ENCODE measurements at places on chromosomes 4 and X.

DNA sequence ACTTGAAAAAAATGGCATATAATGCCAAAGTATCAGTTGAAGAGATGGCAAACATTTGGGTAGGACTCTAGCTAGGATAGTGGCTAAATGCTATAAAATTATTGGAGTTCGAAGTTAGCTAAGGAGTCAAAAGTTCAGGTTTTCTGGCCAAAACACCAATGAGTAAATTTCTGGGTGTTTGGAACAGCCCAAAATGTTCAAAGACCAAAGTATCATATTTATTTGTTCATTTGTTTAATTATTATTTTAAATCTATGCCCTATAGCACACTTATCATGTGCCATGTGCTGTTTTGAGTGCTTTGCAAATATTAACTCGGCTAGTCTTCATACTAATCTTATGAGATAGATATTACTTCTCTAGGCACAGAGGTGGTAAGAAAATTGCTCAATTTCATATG is 285.5 kb downstream of the TEX13C start:
- no peak for DNase-seq

DNA sequence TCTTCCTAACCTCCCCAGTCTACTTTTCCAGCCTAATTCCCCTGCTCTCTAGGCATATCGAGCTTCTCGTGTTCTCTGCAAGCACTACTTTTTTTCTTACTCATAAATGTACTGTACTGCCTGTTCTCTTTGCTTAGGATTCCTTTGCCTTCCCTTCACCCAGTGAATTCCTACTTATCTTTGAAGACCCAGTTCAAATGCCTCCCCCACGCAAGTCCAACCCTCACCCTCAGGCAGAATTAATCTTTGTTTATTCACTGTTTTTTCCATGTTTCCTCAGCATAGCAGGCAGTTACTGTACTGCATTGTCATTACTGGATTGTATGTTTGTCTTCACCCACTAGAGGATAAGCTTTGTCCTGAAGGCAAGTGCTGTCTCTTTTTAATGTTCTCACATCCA is 287.7 kb downstream of the BMPR1B start:
- no peak for DNase-seq

GRCh38 chr4:173398779-173399415 is at the start of gene SCRG1:
SCRG1 (minus strand) TSS chr4:173399116; CDS start chr4:173391414, 7,702 bp downstream.
- no peak for DNase-seq

DNA sequence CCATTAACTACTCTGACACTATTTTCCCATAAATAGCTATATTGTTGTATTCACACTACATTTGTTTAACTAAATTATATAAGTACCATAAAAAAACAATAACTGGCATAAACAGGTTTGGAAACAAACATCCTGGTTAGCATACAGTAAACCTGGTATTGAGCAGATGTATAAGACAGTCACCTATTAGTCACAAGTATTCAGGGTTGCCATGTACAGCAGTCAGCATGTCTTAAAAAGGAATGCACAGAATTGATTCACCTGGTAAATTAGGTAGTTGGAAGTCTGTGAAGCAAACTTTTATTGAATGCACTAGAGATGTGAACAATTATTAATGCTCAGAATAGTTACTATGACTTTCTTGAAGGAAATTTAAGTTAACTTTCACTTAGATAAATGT is 137.9 kb downstream of the FAM13A start:
- no peak for DNase-seq

- DNase-seq = no peak
Measured at GRCh38 chr4:160110891-160111290, 1008.0 kb downstream of the RAPGEF2 start.

DNA sequence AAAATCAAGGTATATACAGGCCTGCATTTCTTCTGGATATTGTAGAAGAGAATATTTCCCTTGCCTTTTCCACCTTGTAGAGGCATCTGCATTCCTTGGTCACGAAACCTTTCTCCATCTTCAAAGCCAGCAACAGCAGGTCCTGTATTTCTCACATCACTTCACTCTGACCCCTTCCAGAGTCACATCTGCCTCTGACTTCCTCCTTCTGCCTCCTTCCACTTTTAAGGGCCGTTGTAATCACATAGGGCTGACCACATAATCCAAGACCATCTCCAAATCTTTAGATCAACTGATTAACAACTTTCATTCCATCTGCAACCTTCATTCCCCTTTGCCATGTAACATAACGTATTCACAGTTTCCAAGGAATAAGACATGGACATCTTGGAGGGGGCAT is 38.3 kb upstream of the NDP start:
- DNase-seq = no peak

DNA sequence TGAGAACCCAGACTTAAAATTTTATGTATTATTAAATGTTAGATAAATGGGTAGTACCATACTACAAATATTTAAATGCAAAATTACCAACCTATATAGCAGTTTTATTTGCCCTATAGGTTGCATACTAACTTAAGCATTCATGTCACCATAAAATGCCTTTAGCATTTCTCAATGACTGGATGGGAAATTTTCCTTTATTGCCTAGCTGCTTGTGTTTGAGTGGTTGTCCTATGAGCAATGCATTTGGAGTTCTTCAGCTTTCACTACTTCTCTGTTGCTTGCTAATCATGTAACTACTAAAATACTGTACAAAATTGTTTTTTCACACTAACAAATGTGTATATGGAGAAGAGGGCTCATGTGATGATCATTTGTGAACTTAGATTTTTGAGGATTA is 44.2 kb upstream of the CEP135 start:
- no peak for DNase-seq

DNA sequence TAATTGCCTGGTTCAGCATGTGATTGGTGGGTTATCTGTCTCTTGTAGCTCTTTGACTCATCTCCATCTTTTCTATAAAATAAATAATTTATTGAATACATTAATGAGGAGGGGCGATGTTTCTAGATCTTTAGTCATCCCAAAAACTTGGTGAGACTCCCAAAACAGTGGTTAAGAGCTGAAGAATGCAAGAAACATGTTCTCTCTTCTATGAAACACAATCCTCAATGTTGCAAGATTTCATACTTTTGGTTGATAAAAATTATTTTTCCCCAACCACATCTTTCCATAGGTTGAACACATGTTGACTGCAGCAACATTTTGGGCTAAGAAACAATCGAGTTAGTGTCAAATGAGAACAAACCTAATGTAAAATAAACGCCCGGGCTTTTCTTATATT is 1.2 kb upstream of the TMEM47 start:
- no peak for DNase-seq

DNA sequence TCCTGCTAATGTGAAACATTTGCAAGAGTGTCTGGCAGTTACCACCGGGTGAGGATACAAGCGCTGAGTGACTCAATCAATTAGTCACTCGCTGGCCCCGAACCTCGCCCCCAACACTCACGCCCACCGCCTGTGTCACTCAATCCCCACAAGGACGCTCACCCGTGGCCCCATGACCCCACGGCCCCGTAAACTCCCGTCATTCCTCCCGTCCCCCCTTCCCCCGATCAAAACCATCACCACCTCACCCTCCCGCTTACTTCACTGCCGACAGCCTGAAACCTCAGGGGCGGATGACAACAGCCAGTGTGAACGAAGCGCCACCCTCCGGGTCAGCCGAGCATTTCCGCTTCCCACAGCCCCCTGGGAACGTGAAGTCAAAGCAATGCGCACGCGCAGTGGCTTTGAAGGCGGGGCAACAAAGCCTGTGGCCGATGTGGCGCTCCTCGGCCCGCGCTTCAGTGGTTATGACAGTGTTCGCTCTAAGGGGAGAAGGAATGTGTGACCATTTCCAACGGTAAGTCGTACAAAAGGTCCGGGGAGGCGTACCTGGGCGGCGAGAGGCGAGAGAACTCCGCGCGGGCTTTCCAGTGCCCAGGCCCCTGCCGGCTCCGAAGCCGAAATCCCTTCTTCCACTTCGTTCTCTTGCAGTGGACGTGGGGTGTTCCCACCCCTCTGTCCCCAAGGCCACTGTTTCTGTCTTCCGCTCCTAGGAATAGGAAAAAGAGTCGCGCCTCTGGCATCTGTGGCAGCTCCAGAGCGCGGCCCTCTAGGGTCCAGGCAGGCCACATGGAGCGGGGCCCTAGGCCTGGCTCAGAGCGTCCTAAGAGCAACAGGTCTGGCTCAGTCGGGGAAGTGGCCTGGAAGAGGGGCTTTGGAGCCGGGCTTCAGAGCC is at the start of gene ZNF674:
TSS of gene ZNF674 (minus strand) at position 311 of the 895 bp plus-strand sequence. CDS start 3,334 bp downstream, outside the sequence.
- peak; percentile 92 for DNase-seq

- DNase-seq = no peak
Measured at GRCh38 chr4:4854649-4855295, 4.7 kb upstream of the MSX1 start.

All from CD4-positive, alpha-beta T cell treated with Interleukin-15 for 4 hours (primary cell).